ENCODE measurements at places on chromosomes 12 and 14. TPM values are rescaled to one million over a fixed set of nuclear protein-coding genes. Genes with fewer than 3 reads are reported as not detected.

DPPA3 gene
- not detected for total RNA-seq

ARHGEF25 gene
- 20.6 TPM for total RNA-seq

BMAL2 gene
- 21.7 TPM for total RNA-seq

NINJ2 gene
- total RNA-seq = 5.8 TPM

Data from osteoblast (primary cell).